ENCODE measurements at places on chromosomes 7 and 10.

DNA sequence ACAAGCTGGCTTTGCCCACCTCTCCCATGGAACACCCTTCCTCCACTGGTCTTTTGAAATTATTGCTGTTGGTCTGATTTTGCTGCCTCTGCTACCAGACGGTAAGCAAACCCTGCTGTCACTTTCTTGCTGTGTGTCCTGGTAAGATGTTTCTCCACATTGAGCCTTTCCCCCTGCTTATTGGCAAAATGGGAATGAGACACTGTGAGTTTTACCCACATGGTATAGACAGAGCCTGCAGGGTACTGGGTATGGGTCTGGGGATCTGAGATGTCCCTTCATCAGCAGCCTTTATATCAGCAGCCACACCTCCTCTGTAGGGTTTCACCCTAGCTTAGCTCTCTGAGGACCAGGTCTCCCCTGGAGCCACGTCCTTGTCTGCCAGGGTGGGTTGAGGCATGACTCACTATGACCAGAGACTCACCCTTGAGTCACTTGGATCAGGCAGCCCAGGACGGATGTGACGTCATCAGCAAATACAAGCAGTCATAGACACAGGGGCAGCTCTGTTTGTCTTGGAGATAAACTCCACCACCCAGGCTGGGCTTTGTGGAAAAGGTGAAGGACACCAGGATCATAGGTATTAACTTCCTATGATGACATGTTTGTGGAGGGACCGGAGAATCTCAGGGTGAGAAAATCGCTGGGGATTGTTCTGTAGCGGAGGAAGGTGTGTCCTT is 17.9 kb upstream of the BAIAP2L1 start:
- no peak for DNase-seq

DNA sequence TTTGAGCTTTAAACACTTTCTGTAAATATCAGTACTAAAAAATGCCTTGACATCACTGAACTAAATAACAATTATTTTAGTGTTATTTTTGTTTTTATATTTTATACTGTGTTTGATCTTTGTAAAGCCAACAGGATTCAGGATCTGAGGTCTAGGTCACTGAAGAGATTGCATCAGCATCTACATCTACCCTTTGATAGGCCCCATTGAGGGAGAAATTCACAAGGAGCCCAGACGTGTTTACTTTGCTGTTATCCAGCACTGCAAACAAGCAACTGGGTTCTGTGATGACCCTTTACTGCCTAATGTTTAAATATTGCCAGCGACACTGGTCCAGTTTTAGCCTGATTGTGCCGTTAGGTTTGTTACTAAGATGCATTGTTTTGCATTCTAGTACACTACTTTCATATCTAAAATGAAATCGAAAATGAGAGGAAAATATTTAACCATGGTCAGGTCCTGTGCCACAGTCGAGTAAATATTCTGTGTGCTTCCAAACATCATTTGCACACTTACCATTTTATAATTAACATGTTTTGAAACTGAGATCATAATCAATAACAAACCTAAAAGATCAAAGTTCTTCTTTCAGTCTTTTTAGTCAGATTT is 48.7 kb downstream of the SP8 start:
- no peak for DNase-seq

- no peak for DNase-seq
These were observed 17.9 kb downstream of the SH3PXD2A start for GRCh38 chr10:103837370-103838069.

DNA sequence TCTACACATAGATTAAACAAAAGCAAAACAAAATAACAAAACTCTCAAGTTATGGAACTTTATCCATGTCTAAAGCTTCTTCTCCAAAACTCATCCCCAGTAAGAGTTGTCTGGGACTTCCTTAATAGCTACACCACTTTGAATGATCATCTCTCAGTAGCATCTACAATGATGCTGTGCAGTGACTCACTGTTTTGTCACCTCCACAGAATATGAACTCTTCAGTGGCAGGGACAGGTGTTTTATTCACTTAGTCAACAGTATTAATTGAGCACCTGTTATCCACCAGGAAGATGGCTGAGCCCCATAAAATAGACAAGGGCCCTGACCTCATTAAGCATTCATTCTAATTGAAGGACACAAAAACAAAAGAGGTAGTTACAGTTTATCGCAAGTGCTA is 350.7 kb downstream of the ELMO1 start:
- no peak for DNase-seq

- peak; percentile 23 for DNase-seq
These were observed 15.1 kb downstream of the LSMEM1 start for GRCh38 chr7:112495810-112496462.

GRCh38 chr7:85521108-85521694 is 334.3 kb upstream of the SEMA3D start:
- no peak for DNase-seq

DNA sequence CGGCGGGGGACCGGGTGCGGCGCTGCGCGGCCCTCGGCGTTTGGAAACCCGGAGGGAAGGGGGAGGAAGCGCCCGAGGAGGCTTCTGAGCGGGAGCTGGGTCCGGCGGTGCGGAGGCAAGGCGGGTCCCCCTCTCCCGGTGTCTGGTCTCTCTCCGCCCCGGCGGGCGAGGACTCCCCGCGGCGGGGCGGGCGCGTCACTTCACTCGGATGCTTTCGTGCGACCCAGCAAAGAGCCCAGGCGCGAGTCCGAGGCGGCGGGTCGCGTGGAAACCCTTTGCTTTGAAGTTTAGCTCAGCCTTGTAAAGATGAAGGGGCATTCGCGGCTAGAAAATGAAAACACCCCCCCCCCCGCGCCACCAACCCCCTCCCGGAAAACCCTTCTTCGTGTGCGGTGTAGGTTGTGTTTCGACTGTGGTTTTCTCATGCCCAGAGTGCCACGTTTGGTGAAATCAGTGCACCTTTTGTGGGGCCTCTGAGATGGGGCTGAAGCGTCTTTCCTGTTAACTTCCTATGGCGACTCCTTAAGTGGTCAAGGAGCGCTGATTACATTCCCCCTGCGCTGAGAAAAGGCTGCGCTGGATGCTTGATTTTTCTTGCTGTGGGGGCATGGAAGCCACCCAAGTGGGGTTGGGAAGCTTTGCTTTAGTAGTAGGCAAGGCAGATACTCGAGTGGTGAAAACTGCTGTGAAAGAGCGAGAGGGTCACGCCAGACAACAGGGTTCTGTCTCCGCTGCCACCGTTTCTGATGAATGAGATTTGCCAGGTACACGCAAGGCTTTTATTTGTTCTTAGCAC is 876 bp downstream of the GNAI1 start:
- no peak for DNase-seq

DNA sequence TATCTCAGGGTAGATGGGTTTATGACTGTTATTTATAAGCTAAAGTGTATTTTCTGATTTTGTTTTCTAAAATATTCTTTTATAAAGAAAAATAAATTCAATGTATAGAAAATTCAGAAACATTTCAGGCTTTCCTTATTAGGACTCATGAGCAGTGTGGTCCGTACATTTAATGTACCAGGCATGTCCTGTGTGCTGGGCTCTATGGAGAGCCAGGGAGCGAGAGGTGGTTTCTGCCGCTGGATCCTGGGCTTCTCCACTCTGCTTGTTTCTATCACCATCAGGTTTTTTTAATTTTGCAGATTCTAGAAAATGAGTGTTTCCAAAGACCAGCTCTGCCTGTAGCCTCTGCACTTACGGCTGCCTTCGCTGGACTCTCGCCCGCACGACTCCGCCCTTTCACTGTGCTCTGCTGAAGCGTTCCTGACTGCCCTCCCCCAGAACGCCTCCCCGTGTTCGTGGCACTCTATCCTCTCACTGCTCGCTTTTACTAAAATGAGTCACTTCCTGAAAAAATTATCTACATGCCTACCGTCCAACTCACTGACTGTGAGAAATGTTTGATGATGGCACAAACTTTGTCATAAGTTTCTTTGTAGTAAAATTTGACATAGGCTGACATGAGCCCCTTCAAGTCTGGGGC is 188.5 kb downstream of the ZMYND11 start:
- no peak for DNase-seq

DNA sequence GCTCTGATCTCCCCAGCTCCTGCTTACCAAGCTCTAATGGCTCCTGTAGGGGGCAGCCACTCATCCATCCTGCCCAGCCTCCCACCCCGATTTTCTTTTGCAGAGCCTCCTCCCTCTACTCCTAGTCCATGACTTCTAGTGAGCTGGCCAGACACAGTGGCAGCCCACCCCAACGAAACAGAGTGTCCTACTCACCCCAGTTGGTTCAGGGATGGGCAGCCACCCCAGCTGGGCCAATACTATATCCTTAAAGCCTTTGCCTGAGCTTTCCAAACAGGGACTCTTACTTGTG is 77.1 kb downstream of the GRID1 start:
- DNase-seq: no peak

DNA sequence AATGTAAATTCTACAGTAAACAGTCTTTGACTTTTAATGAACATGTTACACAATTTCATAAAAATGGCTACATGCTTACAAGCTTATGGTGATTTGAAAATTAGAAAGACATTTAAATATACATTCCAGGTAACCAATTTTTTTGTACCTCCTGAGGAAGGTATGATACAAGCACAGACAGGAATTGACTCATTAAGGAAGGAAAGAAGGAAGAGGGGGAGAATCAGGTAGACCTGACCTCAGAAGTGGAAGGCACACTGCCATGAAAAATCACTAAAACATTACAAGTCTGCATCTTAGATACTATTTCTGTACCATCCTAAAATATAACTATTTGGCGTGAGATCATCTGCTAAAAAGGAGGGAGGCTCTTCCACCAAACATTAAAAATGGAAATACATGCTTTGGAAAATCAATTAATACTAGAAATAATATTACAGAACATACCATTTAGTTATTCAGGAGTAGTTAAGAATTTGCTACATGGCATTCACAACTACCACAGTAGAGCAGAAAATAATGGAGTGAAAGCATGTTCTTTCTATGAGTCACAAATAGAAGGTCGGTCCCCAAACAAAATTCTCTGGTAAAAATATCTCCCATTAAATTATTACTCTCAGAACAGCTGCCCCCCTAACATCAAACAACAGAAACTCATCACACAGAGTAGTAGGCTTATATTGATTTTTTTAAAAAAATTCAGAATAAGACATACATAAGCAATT is 15.2 kb downstream of the RAB11FIP2 start:
- DNase-seq: no peak

GRCh38 chr10:97515271-97515978 is 16.7 kb downstream of the UBTD1 start:
- no peak for DNase-seq

GRCh38 chr10:121497513-121498470 is 100.5 kb downstream of the FGFR2 start:
- no peak for DNase-seq

DNA sequence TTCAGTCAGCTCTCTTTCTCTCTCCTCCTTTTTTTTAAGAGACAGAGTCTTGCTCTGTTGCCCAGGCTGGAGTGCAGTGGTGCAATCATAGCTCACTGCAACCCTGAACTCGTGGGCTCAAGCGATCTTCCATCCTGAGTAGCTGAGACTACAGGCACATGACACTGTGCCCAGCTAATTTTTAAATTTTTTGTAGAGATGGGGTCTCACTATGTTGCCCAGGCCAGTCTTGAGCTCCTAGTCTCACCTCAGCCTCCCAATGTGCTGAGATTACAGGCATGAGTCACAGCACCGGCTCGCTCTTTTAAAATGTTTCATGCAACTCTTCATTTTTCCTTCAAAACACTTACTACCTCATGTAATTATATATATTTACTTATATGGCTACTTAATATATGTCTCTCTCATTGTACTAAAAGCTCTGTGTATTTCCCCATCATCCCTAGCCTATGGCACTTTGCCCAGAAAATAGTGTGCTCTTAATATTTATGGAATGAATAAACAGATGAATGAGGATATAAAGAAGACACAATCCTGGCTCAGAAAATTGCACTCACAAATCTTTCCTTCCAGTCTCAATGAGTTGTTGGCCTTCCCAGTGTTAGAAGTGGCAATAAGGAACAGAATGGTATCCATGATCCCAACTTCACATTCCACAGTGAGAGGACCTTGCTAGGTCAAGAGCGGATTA is 33.9 kb downstream of the EBLN1 start:
- no peak for DNase-seq

DNA sequence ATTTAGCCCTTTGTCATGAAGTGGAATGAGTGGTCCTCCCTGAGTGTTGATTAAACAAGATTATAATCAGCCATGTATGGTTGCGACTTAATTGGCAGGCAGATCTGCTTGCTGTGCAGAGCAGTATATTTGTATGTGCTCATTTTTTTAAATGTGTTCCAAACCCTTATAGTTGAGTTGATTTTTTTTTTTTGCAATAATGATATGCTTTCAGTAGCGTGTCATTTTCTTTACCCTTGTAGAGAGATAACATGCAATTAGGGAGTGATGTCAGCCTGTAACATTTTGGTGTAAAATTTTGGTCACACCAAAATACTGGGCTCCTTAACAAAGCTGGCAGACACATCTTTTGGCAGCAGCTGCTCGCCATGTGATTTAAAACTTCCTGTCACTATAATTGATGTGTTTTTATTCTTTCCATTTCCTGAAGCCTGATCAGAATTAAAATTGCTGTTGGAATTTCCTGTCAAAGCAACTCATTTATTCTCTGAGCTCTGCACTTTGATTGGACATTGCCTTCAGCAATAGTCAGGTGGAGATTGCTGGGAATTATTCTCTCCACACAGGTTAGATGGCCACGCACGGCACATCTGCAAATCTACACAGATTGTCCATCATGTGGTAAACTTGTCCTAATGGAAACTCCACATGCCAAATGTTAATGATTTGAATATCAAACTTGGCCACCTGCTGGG is 125.3 kb downstream of the DYNC1I1 start:
- no peak for DNase-seq

DNA sequence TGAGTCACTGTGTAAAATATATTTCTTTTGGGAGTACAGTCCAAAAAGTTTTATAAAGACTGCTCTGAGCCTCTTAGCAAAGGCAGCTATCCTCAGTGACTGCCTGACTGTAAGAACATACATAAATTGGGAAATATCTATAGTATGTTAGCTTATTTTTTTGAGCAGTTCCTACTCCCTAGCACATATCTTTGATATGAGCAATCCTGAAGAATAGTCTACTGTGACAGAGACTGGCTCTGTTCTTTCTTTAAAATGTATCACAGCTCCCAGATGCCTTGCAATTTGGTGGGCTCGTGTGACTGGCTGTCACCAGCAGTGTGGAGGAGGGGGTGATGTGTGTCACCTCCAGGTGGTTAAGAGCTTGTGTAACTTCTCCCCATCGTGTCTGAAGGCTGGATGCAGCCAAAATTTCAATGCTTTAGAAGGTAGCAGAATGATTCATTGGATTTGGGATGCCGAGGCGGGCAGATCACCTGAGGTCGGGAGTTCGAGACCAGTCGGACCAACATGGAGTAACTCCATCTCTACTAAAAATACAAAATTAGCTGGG is 47.9 kb downstream of the MTERF1 start:
- no peak for DNase-seq

- no peak for DNase-seq
These were observed at the start of gene CREB5 for GRCh38 chr7:28411876-28412662. Gene CREB5 (plus strand): TSS chr7:28412518. CDS start chr7:28412915, 397 bp downstream.

GRCh38 chr10:63644418-63645142 is 123.4 kb downstream of the REEP3 start:
- no peak for DNase-seq
